ENCODE measurements at places on chromosomes 5 and 9. TPM values are rescaled to one million over a fixed set of nuclear protein-coding genes. Genes with fewer than 3 reads are reported as not detected.

DNA sequence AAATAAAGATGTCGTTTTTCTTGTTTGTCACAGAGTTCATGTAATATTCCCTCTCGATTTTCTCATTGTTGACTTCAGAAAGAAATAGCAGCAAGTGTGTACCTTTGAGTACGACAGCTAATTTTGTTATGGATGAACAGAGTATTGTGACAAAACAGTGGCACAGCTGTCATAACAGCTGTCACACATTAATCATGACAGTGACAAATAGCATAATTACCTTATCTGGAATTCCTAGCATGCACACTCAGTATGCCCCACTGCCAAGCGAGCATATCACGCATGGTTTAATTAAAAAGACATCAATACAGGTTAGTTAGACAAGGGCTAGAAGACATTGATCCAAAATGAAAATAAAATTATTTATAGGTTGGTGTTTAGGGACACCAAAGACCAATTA, 375.1 kb downstream of the SPATA31D1 start:
- DNase-seq: no peak

GRCh38 chr5:76579166-76579937, 43.9 kb downstream of the F2RL2 start:
- DNase-seq: peak; percentile 83

GRCh38 chr5:176188085-176188484, 50.1 kb upstream of the SIMC1 start:
- DNase-seq: no peak

GRCh38 chr9:85155352-85155751, 485.8 kb downstream of the NTRK2 start:
- DNase-seq: no peak

- no peak for DNase-seq
These were observed 5.1 kb downstream of the SLC25A48 start for GRCh38 chr5:135839566-135839965.

- no peak for DNase-seq
These were observed 8.9 kb upstream of the IL17B start for GRCh38 chr5:149387982-149388381.

GRCh38 chr5:37248421-37248969, 681 bp downstream of the CPLANE1 start:
- DNase-seq: no peak

DNA sequence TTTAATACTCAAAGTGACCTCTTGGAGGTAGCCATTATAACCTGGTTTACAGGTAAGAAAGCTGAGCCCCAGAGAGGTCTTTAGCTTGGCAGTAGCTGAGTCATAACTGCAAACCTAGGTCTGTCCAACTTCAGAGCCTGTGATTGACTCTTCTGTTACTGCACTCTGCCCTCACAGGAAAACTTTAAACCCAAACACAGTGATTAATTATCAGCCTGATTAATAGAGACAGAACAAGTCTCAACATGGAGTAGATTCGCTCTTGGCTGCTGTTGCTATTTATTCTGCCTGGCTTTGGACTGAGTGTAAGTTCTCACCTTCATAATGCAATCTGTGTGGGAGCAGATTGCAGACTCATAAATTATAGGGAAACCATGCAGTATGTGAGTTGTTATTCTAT, 27.4 kb upstream of the TXN start:
- DNase-seq: peak; percentile 99

ASPN gene
- not detected for total RNA-seq

SLCO4C1 gene
- 0.38 TPM for total RNA-seq

SLC1A1 gene
- 1.4 TPM for total RNA-seq

EXD3 gene
- 10.8 TPM for total RNA-seq

TMEM171 gene
- 0.51 TPM for total RNA-seq

UGT3A1 gene
- total RNA-seq: not detected

All from bronchial epithelial cell (primary cell).